ENCODE measurements at places on chromosomes 6 and 20.

DNA sequence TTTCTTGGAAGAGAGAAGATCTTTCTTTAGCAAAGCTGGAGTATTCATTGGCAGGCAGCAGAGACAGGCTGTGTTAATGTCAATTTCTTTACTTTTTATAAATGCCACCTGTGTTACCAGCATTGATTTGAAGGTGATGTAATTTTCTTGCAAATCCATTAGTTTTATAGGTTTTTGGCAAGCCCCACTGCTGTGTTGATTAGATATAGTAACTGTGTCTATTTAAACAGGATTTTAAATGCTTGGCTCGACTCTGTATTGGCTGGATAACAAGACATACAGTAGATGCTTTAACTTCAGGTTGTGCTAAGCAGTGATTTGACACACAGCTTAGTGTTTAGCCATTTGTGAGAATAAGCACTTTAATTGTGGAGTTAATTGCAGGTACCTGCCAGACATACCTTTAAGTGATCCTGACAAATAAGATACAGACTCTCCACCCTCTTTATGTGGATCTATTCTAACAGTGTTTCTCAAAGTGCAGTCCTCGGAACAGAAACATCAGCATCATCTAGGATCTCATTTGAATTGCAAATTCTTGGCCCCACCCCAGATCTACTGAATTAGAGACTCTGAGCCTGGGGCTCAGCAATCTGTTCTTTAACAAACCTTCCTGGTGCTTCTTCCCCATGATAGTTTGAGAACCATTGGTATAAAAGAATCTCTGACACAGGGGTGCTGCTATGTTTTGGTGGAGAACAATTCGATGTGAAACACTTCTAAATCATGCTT is 397.5 kb downstream of the HDGFL1 start:
- DNase-seq: no peak

DNA sequence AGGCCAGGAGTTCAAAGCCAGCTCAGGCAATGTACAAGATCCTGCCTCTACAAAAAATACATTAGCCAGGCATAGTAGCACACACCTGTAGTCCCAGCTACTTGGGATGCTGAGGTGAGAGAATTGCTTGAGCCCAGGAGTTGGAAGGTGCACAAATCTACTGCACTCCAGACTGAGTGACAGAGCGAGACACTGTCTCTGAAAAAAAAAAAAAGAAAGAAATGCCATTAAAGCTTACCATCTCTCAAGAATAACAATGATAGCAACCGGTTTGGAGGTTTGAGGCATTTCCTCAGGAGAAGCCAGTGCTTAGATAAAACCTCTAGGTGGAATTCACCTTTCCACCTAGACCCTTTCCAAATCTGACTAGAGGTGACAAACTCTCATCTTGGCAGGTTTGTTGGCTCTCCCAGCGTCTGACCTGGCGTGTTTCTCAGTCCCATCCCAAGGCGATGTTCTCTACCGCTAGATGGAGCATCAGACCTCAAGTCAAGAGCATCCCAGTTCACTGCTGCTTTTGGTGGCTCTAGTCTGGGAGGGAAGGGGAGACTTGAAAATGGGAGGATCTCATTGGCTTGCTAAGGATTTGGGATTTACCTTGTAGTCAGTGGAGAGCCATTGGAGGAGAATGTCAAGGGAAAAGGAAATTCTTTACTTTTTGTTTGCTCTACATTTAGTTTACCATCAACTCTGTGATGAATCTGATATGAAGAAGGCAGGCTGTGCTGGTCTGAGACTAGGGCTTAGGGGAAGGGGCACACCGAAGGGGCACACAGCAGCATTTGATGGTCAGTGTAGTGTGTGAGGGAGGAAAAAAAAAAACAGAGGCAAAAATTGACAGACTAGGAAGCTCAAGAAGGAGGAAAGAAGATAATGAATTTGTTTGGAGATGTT is 67.9 kb downstream of the NCOA7 start:
- DNase-seq: peak; percentile 74

DNA sequence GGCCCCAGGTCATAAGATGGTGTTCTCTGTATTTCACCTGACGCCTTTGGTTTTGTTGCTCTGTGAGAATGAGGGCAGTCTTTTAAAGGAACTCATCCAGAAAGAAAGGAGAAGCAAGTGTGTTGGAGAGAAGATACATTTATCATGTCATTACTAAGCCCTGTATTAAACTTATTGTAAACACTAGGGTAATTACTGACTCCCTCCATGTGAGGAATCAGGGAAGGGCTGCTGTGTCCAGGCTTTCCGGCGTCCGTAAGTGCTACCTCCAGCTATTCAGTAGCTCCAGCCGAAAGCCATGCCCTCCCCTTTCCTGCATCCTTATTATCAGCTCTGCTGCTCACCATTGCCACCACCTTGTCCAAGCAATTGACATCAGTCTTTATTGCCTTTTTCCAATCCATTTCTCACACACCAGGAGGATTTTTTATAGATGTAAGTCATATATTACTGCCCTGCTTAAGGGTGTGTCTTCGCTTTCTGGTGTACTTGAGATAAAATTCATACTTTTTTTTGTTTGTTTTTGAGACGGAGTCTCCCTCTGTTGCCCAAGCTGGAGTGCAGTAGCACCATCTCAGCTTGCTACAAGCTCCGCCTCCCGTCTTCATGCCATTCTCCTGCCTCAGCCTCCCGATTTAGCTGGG is 94.7 kb downstream of the RPP40 start:
- no peak for DNase-seq

GRCh38 chr6:79146421-79146820 is 68.4 kb upstream of the PHIP start:
- DNase-seq: no peak

GRCh38 chr20:32806356-32806755 is 13.4 kb upstream of the MAPRE1 start:
- DNase-seq: no peak

- no peak for DNase-seq
Observed at GRCh38 chr6:36121787-36122494, 8.4 kb upstream of the MAPK13 start.

DNA sequence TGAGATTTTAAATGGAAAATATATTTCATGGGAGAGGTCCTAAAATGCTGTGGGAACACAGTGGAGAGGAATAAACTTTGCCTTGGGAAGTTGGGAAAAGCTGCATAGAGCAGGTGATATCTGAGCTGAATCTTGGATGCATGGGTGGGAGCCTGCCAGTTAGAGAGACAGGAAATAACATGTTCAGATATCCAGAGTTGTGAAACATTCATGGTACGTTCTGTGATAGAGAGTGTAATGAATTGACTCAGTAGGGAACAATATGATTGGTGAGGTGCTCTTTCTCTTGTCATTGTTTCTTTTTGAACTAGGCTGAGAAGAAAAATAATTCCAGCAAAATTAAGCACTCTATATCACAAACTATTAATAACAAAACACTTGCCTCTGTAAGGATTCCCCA is 72.8 kb downstream of the RPS12 start:
- DNase-seq: no peak

- DNase-seq: no peak
Observed at GRCh38 chr6:157216570-157216969, 106.7 kb downstream of the TMEM242 start.

GRCh38 chr20:32029561-32029960 is 19.3 kb downstream of the CCM2L start:
- no peak for DNase-seq
